Peyer's patch (tissue), 4 donors: ENCODE measurements at places on chromosomes 4 and X.

- DNase-seq: no peak
Measured at GRCh38 chr4:161892951-161893350, 270.8 kb downstream of the FSTL5 start.

DNA sequence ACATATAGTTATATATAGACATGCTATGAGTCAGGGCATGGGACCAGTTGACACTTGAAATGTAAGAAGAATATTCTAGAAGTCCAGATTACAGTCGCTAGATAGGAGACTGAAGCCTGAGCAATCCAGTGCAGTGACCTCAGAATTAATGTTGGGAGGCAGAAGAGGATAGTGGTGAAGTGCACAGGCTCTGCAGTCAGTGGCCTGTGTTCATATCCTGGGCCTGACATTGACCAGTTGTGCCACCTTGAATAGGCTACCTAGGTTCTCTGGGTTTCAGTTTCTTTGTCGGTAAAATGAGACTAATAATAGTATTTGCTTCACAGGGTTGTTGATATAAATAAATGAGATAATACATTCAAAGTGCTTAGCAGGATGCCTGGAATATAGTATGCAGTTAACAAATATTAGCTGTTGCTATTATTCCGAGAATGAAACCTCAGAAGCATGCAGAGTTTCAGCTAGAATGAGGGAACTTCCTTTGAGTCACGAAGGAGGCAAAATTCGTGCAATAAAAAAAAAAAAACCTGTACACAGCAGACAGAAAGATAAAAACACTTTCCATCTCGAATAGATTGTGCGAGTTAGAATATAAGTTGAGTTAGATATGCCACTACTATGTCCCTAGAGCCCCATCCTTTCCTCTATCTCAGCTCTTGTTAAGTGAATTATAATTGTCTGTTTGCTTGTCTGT, 4.0 kb upstream of the SH2D1A start:
- no peak for DNase-seq

- no peak for DNase-seq
Measured at GRCh38 chrX:110145311-110145710, 142.4 kb downstream of the TMEM164 start.

DNA sequence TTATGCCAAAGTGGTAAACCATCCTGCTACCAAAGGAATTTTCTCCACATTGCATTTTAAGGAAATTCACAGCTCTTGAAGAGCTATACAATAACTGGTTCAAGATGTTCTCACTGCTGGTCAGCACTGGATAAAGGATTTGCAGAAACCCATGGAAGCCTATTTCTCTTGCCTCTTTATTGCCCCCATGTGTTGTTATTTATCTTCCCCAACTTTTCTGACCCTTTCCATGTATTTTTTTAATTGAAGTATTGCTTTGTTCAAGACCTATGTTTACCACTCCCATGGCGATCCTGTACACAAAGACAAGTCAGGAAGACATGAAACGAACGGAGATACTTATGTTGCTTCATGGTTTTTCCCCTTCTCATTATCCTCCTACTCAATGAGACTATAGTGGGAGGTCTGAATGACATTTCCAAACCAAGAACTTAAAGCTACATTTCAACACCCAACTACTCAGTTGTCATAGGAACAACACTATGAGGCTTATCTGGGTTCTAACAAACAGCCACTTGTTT, 566.4 kb upstream of the DIPK2B start:
- no peak for DNase-seq

GRCh38 chr4:18020671-18021469, 685 bp downstream of the LCORL start:
- peak; percentile 70 for DNase-seq

- no peak for DNase-seq
Measured at GRCh38 chr4:10781805-10782204, 97.2 kb upstream of the CLNK start.

- DNase-seq: peak; percentile 52
Measured at GRCh38 chr4:184805462-184806228, 20.1 kb downstream of the ACSL1 start.

GRCh38 chr4:126777649-126778048, 855.1 kb upstream of the INTU start:
- no peak for DNase-seq

GRCh38 chr4:154329939-154330338, 161.7 kb downstream of the DCHS2 start:
- DNase-seq: no peak

DNA sequence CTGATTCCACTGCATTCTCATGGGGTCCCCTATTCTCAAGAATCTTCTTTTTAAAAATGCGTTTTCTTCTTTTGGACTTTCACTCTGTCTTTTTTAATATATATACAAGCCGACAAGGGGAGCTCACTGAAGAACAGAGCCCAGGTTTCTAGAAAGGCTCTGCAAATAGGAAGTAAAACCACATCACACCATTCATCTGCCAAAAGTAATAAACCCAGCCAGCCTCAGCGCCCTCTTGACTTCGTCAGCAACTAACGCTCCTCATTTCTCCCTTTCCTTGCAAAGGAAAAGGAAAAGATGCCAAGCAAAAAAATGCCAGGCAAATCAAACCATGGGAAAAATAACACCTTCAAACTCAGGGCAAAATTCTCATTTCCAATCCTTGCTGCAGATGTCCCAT, 136.4 kb downstream of the HHIP start:
- DNase-seq: no peak

GRCh38 chrX:46733226-46733625, 25.7 kb downstream of the SLC9A7 start:
- no peak for DNase-seq

DNA sequence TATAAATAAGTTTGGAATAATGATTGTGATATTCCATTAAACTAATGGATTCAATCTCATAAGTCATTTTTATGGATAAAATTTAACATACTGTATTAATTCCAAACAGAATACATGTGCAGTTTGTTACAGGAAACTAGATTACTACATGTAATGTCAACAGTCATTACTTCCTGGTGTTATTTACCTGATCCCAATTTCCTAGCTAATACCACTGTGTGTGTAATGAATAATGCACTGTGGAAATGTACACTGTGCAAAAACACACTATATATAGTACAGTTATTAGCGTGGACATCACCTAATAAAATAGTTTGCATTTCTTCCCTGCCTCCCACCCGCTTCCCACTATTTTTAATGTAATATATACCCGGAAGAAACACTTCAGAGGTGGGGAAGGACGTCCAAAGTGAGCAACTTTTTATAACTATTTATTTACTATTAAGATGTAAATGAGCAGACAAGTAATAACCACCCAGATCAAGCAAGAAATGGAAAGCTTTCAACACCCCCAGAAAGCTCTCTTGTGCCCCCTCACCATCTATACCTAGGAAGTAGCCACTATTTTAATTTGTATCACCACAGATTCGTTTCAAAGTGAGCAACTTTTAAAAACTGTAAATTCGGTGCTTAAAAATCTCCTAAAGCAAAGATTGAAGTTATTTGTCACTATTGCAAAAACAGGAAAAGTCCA, 219.1 kb downstream of the THOC2 start:
- DNase-seq: no peak

- no peak for DNase-seq
Measured at GRCh38 chrX:23662853-23663252, 4.4 kb upstream of the PRDX4 start.

GRCh38 chr4:170497112-170497511, 407.4 kb upstream of the AADAT start:
- no peak for DNase-seq

- no peak for DNase-seq
Measured at GRCh38 chrX:64456828-64457227, 61.6 kb upstream of the MTMR8 start.

DNA sequence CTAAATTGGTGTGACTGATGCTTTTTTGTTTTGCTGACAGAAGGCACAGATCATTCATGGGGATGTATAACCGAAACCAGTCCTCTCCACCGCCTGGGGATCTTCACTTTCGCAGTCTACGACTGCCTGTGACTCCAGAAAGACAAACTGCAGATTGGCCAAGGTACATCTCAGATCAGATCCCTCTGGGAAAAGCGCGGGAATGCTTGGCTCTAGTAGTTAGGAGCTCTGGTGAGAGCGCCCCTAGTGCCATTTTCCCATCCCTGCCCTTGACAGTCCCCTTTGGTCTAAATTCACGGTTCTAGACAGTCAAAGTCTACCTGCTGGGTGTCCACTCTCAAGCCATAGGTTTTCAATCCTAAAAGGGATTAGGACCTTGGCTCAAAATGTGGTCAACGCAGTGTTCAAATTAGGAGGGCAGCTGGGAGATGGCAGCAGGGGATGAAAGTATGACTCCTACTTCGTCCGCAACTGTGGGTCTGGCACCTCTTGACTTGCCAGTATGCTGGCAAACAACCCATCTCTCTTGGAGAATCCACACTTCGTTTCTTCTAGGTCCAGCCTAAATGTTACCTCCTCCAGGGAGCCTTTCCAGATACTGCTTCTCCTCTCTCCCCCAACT, 6.9 kb upstream of the HAND2 start:
- DNase-seq: no peak

DNA sequence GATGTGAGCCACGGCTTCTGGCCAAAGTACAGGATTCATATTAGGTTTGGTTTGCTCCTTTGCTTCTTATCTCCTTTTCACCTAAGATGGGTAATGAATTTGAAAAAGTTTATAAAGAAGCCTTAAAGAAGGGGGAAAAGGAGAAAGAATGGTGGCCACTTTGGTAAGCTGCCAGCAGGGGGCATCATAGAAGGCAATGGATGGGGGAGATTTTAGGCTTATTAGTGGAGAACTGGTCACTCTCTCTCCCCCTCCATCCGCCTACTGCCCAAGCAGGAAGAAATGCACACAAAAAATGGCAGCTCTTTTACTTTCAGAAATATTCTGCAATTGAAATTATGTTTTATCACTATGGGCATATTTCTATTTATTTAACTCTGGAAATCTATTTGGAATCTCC, 32.0 kb downstream of the SPARCL1 start:
- no peak for DNase-seq

- DNase-seq: no peak
Measured at GRCh38 chrX:146956760-146957159, 142.2 kb upstream of the CXorf51A start.

GRCh38 chr4:154033921-154034320, 245.0 kb upstream of the SFRP2 start:
- no peak for DNase-seq

DNA sequence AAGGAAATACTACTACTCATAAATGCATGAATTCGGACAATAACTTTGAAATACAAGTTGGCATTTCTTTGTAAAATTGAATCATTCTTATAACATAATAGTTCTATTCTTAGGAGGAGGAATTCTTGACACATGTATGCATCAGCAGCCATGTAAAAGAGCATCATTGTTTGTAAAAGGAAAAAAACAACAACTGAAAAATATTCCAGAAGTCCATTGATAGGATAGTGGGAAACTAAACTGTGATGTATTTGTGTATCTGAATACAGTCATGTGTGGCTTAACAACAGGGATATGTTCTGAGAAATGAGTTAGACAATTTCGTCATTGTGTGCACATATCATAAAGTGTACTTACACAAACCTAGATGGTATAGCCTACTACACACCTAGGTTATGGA, 102.0 kb upstream of the SH3RF1 start:
- DNase-seq: no peak

DNA sequence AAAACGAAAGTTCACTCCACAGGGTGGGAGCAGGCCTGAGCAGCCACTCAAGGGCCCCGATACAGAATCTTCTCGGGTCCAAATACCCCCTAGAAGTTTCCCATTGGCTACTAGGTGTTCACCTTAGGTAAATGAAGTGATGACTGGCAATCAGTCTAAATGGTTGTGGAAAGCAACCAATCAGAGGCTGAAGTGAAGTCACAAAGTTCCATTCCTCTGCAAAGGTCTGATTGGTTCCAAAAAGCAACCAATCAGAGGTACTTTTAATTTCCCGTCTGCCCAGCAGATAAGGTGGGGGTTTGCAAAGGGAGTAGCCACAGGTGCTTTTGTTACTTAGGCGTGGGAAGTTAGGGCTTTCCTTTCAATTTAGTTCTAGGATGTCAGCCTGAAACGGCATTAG, 58.2 kb upstream of the NKAP start:
- DNase-seq: no peak

GRCh38 chrX:3585719-3586118, 127.7 kb downstream of the PRKX start:
- DNase-seq: no peak

- DNase-seq: no peak
Measured at GRCh38 chrX:150155436-150156035, 207.6 kb upstream of the MAMLD1 start.

DNA sequence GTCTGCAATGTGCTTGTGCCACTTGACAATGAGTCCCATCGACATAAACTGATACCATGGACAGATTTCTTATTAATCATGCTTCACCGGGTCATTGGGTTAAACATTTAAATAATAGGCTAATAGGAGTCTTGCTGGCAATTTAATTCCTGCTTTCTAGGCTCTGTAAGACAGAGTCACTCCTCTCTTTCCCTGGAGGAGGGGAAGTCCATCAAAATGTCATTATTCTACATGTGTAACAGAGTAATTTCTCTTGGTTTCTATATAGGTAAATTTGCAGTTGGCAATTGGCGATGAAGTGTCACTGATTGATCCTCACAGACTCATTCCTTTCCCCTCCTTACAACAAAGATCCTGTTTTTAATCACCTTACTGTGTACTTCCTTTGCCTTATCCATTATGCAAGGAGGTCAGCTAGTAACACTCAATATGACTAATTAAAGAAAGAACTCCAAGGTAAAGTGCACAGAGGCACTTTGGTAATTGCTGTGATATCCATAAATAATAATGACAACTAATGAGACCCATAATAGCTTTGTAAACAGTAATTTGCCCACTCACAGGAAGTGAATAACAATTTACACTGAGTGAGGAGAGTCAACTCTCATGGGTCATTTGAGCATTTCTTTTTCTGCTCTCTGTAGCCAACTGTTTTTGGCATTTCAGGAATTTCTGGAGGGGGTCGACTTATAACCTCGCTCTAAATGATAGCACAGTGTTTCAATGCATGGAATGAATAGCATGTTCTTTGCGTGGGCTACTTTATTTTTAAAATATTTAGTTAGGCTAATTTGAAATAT, 184.0 kb downstream of the UGT8 start:
- DNase-seq: no peak

- DNase-seq: no peak
Measured at GRCh38 chr4:182272151-182272550, 28.9 kb downstream of the TENM3 start.

DNA sequence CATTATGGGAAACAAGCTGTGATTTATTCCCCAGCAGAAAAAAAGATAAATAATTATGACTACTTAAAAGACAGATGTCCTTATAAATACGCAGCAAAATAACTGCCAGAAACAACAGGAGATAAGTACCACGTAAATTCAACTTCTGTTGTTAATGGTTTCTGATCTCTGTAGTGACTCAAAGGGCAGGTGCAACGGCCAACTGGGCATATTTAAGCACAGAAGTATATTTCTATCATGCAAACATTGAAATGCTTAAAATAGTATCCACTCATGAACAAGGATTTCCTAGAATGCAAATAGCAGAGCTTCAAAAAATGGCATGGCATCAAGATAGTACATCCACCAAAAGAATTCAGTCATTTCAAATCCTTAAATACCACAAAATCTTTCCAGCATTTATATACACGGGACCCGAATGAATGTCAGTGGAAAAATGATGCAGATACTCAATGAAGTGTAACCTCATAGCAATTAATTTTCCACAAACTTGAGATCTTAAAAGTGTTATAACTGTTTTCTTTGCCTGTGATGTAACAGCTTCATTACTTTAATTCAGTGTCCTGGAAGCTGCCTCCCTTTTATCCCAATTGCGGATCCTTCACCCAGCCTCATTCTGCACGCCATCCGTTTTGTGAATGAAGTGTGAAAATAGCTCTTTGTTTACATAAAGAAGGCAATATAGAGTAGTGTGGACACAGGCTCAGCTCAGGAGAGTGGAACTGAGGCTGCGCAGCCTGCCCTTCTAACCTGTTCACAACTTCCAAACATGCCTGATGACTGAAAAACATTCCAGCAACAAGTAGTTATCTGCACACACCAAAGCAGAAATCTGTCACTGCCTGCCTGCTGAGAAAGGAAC, 10.2 kb downstream of the PDGFC start:
- no peak for DNase-seq
